Neural crest cell (in vitro differentiated cells): ENCODE measurements at places on chromosomes 7 and 10.

GRCh38 chr7:8413600-8413999 lies 19.8 kb upstream of the NXPH1 start:
- no peaks in the 10 kb centered on the region for H3K36me3 ChIP-seq
- H3K27ac ChIP-seq = no peak overlapping the region
- peaks cover 4% of the 10 kb centered on the region for H3K27me3 ChIP-seq
- DNase-seq = no peak
- no peaks in the 10 kb centered on the region for H3K4me1 ChIP-seq
- no peak overlapping the region for H3K4me3 ChIP-seq

- no peak overlapping the region for H3K27ac ChIP-seq
- peak overlapping the region; percentile 59 for H3K4me3 ChIP-seq
- no peak for DNase-seq
- no peaks in the 10 kb centered on the region for H3K27me3 ChIP-seq
- H3K4me1 ChIP-seq = peaks cover 50% of the 10 kb centered on the region
Observed at GRCh38 chr7:137996871-137997270, 5.0 kb downstream of the CREB3L2 start.

DNA sequence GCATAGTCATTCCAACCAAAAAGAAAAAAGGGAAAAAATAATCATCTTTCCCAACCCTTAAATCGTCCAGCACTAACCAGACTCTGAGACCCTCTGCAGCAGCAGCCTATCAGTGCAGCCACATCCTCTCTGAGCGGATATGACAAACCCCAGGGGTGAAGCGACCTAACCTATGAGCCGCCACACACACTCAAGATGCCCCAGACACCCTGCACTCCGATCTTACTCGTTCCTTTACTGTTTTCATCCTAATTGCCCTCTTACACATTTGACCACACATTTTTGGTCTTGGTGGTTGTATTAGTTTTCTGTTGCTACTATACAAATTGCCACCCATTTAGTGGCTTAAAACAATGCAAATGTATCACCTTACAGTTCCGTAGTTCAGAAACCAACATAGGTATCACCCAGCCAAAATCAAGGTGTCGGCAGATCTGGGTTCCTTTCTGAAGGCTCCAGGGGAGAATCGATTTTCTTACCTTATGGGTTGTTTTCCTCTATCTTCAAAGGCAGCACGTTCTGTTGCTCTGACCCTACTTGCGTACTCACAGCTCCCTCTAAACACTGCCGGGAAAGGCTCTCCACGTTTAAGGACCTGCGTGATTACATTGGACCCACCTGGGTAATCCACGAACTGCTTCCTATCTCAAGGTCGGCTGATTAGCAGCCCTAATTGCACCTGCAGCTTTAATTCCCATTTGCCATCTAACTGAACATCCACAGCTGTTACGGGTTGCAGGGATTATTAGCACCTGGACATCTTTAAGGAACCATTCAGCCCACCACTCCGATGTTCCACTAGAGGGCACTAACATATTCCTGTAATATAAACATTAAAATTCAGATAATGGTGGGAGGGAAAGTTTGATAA lies 37.3 kb upstream of the PRSS1 start:
- H3K36me3 ChIP-seq = no peaks in the 10 kb centered on the region
- H3K4me1 ChIP-seq = no peaks in the 10 kb centered on the region
- peaks cover 2% of the 10 kb centered on the region for H3K27me3 ChIP-seq
- no peak overlapping the region for H3K4me3 ChIP-seq

GRCh38 chr10:99779335-99779734 lies 3.1 kb upstream of the ABCC2 start:
- H3K36me3 ChIP-seq = no peaks in the 10 kb centered on the region
- peak overlapping the region; percentile 65 for H3K27ac ChIP-seq
- no peak for DNase-seq
- peak overlapping the region; percentile 10 for H3K4me3 ChIP-seq

DNA sequence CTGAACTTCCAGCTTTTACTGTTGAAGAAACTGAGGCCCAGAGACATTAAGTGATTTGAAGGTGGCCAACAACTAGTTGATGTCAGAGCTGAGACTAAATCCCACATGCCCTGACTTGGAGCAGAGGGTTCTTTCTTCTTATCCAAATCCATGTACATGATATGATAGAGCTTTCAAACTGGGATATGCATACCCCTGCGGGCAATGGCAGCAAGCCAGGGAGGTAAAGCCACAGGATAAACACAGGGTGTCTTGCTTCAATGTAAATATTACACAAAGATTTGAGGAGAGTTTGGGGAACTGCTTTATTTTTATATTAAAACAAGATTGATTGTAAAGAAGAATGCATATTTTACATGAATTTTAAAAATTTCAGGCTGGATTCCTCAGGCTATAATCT lies 2.3 kb upstream of the LRRC72 start:
- H3K27me3 ChIP-seq = no peaks in the 10 kb centered on the region
- no peaks in the 10 kb centered on the region for H3K36me3 ChIP-seq
- H3K27ac ChIP-seq = no peak overlapping the region
- DNase-seq = no peak

GRCh38 chr10:7075110-7075509 lies 335.7 kb downstream of the SFMBT2 start:
- no peaks in the 10 kb centered on the region for H3K36me3 ChIP-seq
- H3K27me3 ChIP-seq = no peaks in the 10 kb centered on the region
- H3K27ac ChIP-seq = no peak overlapping the region
- peaks cover 21% of the 10 kb centered on the region for H3K4me1 ChIP-seq
- no peak for DNase-seq
- no peak overlapping the region for H3K4me3 ChIP-seq

- H3K36me3 ChIP-seq = no peaks in the 10 kb centered on the region
- no peak overlapping the region for H3K4me3 ChIP-seq
- H3K4me1 ChIP-seq = no peaks in the 10 kb centered on the region
- H3K27ac ChIP-seq = no peak overlapping the region
- no peaks in the 10 kb centered on the region for H3K27me3 ChIP-seq
- no peak for DNase-seq
Observed at GRCh38 chr10:49283491-49283890, 15.5 kb upstream of the C10orf71 start.

DNA sequence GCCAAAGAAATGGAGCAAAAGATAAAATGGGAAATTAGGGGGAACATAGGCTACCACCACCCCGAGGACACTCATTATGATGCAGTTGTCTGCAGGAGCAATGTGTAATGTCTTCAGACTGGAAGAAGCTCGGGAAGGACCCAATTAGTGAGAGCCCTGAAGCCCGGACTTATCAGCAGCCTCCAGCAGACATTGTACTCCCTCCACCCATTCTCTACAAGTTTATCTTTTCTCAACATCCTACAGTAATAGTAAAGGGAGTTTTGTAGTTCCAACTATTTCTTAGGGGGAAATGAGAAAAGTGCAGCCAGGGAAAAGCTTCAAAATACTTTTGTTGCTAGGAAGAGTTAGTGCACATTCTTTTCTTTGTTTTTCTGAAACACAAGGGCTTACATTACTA lies 657.3 kb upstream of the COBL start:
- no peaks in the 10 kb centered on the region for H3K36me3 ChIP-seq
- no peak overlapping the region for H3K27ac ChIP-seq
- H3K4me1 ChIP-seq = no peaks in the 10 kb centered on the region

GRCh38 chr10:109215291-109216075 lies 707.8 kb downstream of the XPNPEP1 start:
- H3K27ac ChIP-seq = no peak overlapping the region
- no peaks in the 10 kb centered on the region for H3K36me3 ChIP-seq
- H3K4me1 ChIP-seq = no peaks in the 10 kb centered on the region
- no peaks in the 10 kb centered on the region for H3K27me3 ChIP-seq
- no peak for DNase-seq

GRCh38 chr7:136180984-136181383 lies 203.8 kb upstream of the MTPN start:
- no peaks in the 10 kb centered on the region for H3K36me3 ChIP-seq
- H3K27ac ChIP-seq = no peak overlapping the region
- H3K27me3 ChIP-seq = no peaks in the 10 kb centered on the region

DNA sequence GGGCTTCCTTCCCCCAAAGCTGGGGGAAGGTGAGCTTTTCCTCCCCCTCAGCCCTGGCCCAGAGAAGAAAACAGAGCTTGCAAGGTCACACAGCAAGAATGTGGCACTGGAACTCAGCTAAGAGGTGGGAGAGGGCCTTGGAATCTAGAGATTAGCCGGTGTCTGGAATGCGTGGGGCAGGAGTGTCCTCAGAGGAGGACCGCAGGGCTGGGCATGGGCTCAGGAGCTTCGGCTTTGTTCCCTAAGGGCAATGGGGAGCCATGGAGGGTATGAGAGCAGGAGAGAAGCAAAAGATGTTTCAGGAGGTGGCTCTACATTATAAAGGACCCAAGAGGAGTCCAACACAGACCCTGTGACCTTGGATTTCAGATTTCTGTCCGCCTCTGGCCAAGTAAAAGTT lies 127.2 kb upstream of the TNRC18 start:
- H3K4me3 ChIP-seq = peak overlapping the region; percentile 54
- H3K27me3 ChIP-seq = no peaks in the 10 kb centered on the region
- no peaks in the 10 kb centered on the region for H3K4me1 ChIP-seq
- no peak overlapping the region for H3K27ac ChIP-seq
- DNase-seq = no peak

- no peaks in the 10 kb centered on the region for H3K27me3 ChIP-seq
- no peak overlapping the region for H3K4me3 ChIP-seq
- peaks cover 17% of the 10 kb centered on the region for H3K4me1 ChIP-seq
- H3K36me3 ChIP-seq = peaks cover 13% of the 10 kb centered on the region
Observed at GRCh38 chr7:131342864-131343442, 15.3 kb downstream of the MKLN1 start.

DNA sequence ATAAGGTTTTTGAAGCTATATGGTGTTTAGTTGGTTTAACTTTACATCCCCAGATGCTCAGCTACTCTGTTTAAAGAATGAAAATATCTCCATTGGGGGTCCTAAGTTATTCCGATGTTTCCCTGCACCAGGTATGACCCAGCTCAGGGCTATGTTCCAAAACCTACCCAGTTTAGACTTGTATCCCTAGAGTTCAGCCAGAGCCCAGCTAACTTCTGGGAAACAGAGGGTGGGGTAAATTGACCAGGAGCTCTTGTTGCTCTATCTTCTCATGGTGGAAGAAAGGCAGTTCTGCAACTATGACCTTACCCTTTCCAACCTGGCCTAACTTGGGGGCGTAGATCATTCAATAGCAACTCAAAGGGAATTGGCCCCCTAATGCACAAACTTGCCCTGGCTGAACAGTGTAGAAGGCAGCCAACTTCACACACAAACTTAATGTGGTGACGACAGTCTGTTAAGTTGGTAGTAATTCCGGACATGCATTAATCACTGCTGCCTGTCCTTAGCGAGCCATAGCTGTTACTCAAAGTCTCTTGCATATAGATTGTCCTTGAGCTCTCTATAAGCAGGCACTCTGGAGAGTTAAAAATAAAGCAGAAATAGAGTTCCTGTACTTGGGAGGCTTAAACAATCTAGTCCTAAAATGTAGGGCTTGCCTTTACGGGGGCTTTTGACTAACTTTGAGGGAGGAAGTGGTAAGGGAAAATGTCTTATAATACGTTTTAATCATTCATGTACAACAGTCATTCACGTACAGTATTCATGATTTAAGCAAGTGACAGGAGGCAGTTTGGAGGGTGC lies 5.3 kb upstream of the ZNRF2 start:
- no peak overlapping the region for H3K4me3 ChIP-seq
- no peak overlapping the region for H3K27ac ChIP-seq
- H3K27me3 ChIP-seq = peaks cover 8% of the 10 kb centered on the region
- peaks cover 2% of the 10 kb centered on the region for H3K4me1 ChIP-seq
- H3K36me3 ChIP-seq = no peaks in the 10 kb centered on the region

DNA sequence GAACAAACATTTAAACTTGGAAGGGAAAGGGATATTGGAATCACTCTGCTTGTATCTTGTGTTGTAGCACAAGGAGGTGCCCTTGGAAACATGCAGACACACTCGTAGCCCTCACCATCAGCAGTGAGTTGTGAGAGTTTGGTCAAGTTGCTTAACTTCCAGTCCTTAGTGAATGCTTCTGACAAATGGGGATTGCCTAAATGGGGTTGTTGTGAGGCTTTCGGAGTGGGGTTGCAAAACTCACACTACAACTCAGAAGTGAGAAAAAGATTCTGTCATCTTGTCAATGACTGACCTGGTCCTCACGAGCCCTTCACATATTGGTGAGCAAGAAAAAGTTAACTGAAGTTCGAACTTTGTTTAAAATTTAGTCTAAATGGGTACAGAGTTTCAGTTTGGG lies 29.0 kb upstream of the GSDME start:
- H3K27ac ChIP-seq = no peak overlapping the region
- no peak overlapping the region for H3K4me3 ChIP-seq
- peaks cover 10% of the 10 kb centered on the region for H3K36me3 ChIP-seq
- no peaks in the 10 kb centered on the region for H3K4me1 ChIP-seq
- no peak for DNase-seq

GRCh38 chr7:93720106-93720505 lies 145.6 kb upstream of the CALCR start:
- DNase-seq = no peak
- no peak overlapping the region for H3K4me3 ChIP-seq
- H3K4me1 ChIP-seq = no peaks in the 10 kb centered on the region

GRCh38 chr7:8753355-8753754 lies 319.9 kb downstream of the NXPH1 start:
- H3K4me3 ChIP-seq = no peak overlapping the region
- no peaks in the 10 kb centered on the region for H3K27me3 ChIP-seq
- no peak for DNase-seq
- H3K36me3 ChIP-seq = no peaks in the 10 kb centered on the region
